Metanephros (tissue), 2 donors: ENCODE measurements at places on chromosomes 3 and 15. TPM values are rescaled to one million over a fixed set of nuclear protein-coding genes. Genes with fewer than 3 reads are reported as not detected.

Gene PCOLCE2
- total RNA-seq: 6.0 TPM

Gene CCR9
- 0.18 TPM for total RNA-seq

Gene ADCY5
- 17.2 TPM for total RNA-seq

Gene C3orf49
- total RNA-seq: not detected

Gene POC1A
- 7.1 TPM for total RNA-seq

Gene ZPLD1
- total RNA-seq: 0.12 TPM

Gene MESP1
- 1.3 TPM for total RNA-seq

Gene BLM
- total RNA-seq: 6.5 TPM

Gene C2CD4A
- 0.35 TPM for total RNA-seq

Gene CCDC39
- not detected for total RNA-seq
